ENCODE measurements at places on chromosomes 4 and X. TPM values are rescaled to one million over a fixed set of nuclear protein-coding genes. Genes with fewer than 3 reads are reported as not detected.

DNA sequence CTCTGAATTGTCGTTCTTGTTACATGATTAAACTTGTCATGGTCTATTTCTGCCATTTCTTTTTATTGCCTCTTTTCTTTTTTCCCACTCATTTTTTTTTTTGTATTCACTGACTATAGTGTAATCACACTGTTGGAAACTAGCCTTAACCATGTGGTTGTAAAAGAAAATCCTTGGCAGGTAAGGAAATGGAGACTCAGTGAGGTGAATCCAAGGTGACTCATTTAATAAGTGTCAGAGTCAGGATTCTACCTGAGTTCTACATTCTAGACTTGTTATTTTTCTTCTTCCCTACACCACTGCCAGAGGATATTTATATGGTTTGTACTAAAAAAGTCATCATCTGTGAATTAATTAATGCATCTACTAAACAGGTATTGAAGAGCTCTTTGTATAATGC, 152.2 kb downstream of the CBLL2 start:
- DNase-seq = no peak

ZFX gene
- total RNA-seq = 34.1 TPM

- DNase-seq = peak; percentile 12
Measured at GRCh38 chr4:6548201-6548881, 26.6 kb upstream of the MAN2B2 start.

- peak; percentile 86 for DNase-seq
Measured at GRCh38 chrX:119467842-119468550, at the start of gene SLC25A5. TSS of gene SLC25A5 (plus strand) at chrX:119468444. CDS start at chrX:119468516, 72 bp downstream.

DNA sequence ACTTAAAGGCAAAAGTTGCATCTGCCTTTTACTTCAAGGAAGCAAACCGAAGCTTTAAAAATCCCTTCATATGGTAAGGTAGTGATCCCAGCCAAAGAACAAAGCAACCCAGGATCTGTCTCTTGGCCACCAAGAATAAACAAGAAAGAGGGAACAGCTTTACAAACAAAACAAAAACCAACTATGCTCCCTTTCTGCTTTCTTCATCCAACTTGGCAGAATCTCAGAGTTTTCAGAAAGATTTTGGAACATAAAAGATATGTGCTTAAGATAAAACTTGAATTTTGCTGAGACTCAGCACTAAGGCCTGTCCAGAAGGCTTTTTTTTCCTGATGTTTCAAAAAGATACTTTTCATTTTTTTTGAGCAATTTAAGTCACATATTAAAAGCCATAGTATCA, 94.0 kb downstream of the COL4A6 start:
- DNase-seq = no peak

SUPT20HL2 gene
- not detected for total RNA-seq

TREX2 gene
- 1.9 TPM for total RNA-seq

DNA sequence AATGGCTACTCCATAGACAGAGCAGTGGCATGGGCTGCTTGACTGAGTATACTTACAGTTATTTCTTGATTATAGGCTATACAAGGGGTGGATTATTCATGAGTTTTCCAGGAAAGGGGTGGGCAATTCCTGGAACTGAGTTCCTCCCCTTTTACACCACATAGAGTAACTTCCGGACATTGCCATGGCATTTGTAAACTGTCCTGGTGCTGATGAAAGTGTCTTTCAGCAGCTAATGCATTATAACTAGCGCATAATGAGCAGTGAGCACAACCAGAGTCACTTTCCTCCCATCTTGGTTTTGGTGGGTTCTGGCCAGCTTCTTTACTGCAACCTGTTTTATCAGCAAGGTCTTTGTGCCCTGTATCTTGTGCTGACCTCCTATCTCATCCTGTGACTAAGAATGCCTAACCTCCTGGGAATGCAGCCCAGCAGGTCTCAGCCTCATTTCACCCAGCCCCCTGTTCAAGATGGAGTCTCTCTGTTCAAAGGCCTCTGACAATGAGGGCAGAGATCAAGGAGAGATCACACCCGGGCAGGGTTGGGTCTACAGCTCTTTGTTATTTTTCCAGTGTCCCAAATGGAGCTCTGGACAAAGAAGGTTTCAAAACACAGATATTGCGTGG, 468.4 kb upstream of the PRKX start:
- no peak for DNase-seq

DNA sequence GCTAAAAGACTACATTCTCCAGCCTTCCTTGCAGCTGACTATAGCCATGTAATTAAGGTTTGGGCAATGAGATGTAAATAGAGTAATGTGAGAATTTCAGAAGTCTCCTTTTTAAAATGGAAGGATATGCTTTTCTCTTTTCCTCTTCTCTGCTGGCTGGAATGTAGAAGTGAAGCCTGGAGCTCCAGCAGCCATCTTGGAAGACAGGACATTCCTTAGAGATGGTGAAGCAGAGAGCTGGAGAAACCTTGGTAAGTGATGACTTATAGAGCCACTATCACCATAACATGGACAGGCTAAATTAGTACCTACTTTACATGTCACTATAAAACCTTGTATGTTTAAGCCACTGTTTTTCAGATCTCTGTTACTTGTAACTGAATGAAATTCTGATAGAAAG, 48.0 kb downstream of the RASL11B start:
- DNase-seq = no peak

DNA sequence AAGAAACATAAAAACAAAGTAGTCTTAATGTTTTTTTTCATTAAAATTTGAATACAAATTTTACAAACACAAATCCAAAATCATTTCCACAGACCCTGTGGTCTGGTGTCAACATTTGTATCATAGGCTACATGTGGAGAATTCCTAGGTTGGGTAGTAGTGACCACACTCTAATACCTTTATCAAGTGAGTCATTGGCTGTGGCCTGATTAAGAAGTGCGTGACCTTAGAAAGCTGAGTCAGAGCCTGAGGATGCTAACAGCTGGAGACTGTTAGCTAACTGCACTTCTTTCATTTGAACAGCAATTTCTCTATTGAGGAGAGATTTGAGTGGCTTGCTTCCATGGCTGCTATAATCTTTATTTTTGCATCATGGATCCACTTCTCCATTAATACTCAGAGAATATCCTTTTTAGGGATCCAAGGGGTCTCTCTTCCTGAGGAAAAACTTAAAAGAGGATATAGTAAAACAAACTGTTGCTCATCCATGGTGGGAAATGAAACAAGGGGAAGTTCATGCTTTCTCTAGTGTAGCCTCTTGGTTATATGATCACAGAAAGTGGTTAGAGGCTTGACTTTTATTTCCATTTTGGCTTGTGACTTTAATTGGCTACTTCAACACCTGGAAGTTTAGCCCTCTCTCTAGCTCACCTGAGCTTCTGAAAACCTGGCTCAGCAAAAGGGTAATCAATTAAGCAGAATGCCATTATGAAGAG, 335.8 kb downstream of the PABPC4L start:
- peak; percentile 58 for DNase-seq

GRCh38 chrX:142186103-142186502, 19.0 kb downstream of the MAGEC2 start:
- DNase-seq = no peak

DNA sequence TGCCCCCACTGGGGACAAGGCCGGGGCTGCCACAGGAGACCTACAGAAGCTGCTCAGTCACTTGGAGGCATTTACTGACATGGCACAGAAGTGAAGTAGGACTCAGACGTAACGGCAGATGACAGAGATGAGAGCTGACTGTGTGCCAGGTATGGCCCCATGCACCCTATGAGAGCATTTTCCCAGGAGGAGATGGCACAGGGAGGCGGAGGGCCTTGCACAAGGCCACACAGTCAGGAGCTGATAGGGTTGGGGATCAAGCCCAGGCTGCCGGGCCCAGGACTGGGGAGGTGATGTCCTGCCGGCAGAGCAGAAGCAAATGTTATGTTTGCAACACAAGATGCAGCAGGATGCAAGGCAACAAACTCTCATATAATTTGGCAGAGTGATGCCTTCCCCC, 34.1 kb downstream of the NAT8L start:
- DNase-seq = no peak

- DNase-seq = no peak
Measured at GRCh38 chr4:48944756-48945241, 38.2 kb upstream of the OCIAD2 start.

GRCh38 chrX:338281-338835, 19.8 kb upstream of the GTPBP6 start:
- no peak for DNase-seq

DNA sequence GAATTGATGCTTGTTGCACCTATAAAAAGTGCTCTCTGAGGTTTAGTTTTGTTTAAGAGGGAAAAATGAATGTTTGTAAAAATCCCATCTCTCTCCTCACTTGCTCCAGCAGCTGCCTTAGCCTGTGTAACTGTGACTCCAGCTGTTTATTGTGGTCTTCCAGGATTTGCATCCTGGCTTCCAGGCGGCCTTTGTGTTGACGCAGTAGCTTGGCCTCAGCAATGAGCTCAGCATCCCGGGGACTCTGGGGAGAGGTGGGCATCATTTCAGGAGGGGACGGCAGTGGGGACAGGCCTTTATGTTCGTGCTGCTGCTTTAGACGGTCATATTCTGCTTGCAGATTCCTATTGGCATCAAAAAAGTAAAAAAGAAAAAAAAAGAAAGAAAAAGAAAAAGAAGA, 75.3 kb upstream of the FTHL17 start:
- DNase-seq = no peak

DNA sequence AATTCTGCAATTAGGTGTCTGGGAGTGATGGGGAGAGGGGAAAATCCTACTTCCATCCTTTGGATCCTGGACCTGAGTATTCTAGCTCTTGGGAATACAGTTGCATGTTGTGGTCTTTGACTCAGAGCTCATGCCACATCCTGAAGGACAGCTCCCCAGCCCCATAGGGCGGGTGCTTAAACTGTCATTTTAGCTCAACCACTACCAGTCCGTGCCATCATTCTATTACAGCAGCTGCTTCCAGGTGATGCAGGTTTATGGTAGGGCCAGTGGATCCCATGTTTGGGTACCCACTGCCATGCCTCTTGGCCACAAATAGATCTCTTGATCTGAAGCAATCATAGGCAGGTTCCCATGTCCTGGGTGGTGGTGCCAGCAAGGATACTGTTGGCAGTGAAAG, 34.7 kb downstream of the CCKAR start:
- DNase-seq = no peak

DNA sequence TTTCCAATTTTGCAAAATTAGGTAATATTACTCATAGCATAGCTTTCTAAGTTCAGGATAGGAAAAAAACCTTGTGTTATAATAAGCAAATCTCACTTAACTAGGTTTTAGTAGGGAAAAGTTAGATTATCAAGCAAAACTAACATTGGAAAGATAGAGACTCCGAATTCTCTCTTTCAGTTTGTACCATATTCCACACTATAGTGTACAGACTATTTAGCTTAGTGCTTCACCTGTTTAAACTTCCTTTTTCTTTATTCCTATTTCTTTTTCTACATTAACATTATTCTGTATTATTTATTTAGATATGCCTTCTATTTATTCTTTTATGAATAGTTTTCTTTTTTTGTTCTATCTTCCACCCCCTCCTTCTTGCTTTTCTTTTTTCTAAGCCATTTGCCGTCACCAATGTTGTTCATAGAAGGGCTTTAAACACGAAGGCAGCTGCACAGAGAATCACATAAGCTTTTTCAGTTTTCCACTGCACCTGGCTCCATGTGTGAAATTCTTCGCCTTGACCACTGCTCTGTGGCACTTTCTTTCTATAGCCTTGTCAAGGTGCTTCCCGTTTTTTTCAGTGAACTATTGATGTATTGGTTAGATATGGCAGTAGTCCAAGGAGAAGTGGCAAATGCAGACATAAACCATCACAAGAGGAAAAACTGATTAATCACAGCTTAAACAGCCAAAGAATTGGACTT, 8.5 kb downstream of the PCDH10 start:
- peak; percentile 91 for DNase-seq

SLC49A3 gene
- total RNA-seq = 11.5 TPM

N4BP2 gene
- total RNA-seq = 6.9 TPM

All from endothelial cell of umbilical vein (primary cell).